ENCODE measurements at places on chromosomes 16 and 17.

DNA sequence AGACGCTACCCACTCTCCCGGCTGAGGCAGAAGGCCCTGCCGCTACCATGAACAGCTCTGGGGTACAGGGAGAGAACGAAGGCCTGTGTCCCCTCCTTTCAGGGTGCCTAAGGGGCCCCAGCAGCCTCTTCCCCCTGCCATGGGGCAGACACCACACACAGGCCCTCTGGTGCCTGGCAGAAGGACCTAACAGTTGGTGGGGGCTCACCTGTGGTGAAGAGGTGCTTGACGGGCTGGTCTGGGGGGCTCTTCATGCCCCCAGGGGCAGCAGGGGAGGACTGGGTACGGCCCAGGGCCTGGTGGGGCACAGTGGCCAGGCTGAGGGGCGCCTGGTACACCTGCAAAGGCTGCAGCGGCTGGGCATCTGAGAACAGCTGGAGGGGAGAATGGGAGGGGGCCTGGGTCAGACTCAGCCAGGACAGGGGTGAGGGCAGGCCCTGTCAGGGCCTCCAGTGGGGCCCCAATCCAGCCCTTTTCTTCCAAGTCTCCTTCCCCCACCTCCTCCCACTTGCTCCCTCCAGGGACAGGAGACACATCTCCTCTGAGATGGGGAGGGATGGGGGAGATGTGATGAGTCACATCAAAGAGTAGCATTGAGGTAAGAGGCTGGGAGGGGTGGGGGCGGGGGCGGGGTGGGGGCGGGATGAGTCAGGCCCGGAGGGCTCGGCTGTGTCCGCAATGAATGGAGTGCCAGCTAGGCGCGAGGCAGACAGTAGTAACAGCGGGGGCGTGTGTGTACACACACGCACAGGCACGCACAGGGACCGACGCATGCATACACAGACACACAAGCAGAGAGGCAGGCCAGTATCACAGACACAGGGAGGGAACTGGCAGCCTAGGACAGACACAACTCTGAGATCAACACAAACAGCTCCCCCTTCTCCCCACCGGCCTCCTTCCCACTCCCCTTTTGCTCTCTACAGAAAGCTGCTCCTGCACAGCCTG lies 16.1 kb downstream of the G6PC3 start:
- DNase-seq: no peak

DNA sequence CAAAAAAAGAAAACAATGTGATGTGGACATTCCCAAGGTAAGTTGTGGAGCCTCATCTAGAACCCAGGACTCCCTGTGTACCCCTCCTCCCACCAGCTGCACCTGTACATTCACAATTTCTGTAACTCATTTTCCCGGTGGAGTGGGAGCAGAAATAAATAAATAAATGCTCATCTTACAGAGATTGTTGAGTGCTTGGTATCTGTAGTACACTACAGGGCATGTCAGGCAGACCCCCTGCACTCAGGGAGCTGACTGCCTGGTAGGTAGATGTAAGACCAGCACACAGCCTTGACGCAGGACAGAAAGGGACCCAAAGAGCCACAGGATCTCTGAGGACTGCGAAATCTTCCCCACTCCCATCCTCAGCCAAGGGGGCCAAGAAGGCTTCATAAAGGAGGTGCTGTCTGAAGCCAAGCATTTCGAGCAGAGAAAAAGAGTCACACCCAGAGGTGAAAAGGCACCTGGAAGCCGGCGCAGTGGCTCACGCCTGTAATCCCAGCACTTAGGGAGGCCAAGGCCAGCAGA lies 6.5 kb downstream of the EIF1 start:
- no peak for DNase-seq

DNA sequence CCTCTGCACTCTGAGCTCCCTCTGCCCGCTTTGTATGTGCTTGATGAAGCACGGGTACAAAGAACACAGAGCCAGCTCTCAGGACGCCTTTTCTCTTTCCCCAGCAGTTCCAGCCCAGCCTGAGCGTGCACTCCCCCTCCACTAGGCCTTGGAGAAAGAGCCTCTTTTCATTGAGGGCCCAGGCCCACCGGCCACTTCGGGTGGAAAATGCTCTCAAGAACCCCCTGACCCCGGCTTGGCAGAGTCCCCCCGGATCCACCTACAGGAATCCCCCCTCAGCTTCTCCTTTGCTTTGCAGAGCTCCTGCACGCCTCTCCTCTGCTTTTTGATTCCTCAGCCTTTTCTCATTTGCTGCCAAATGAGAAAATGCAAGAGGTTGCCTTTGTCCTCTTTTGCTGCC lies 30.2 kb downstream of the MRC2 start:
- no peak for DNase-seq

DNA sequence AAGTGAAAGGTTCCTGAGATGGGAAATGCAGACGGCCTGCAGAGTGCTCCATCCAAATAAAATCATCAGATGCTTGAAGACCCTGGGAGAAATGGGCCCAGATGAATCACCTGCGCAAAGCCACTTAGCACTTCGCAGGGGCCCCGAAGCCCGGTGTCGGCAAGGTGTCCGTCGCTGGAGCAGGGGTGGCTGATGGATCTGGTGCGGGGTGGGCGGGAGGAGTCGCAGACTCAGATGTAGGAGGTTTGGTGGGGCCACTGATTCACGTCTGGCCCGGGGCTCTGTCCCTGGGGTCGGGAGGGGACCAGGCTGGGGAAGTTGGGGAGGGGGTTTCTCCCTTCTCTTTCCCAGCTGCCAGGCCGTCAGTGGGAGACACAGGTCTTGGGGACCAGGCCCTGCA lies 21.6 kb upstream of the SSTR5 start:
- no peak for DNase-seq

- no peak for DNase-seq
These were observed 15.3 kb upstream of the TNS4 start for GRCh38 chr17:40516581-40517285.

- no peak for DNase-seq
These were observed 634.8 kb downstream of the KCNJ2 start for GRCh38 chr17:70804161-70804560.

GRCh38 chr17:2309338-2310154 lies 5.8 kb downstream of the SRR start:
- DNase-seq: no peak

DNA sequence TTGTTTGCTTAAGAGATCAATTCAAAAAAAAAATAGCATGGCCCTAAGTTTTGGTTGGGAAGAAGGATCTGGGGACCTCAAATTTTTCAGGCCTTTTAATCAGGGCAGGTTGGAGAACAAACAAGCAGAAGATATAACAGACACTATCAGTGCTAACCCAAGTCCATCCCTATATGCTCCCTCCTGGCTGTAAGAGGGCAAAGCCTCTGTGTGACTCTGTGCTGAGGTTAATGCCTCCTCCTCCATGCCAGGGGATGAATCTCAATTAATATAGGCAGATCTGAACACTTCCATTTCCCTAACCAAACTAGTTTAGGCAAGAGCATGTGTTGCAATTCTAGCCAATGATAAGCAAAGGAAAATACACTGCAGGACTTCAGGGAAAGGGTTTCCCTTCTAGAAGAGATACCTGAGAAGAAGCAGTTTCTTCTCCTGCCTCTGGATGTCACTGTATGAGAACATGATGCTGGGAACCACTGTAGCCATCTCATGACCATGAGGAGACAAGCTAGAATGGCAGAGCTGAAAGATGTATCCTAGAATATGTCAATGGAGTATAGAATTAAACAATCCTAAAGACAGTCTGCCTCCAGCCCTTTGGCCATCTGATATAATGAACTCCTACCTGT lies 76.0 kb downstream of the CHD9NB start:
- no peak for DNase-seq

DNA sequence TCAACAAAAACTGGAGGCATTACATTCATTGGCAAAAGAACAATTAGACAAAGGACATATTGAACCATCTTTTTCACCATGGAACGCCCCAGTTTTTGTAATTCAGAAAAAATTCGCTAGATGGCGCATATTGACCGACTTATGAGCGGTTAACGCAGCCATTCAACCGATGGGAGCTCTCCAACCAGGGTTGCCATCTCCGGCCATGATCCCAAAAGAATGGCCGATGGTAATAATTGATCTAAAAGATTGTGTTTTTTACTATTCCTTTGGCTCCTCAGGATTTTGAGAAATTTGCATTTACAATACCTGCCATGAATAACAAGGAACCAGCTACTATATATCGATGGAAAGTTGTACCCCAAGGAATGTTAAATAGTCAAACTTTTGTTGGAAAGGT lies 21.4 kb downstream of the ALOX15B start:
- no peak for DNase-seq
